Breast epithelium (tissue), 4 donors: ENCODE measurements at places on chromosomes 4 and X.

DNA sequence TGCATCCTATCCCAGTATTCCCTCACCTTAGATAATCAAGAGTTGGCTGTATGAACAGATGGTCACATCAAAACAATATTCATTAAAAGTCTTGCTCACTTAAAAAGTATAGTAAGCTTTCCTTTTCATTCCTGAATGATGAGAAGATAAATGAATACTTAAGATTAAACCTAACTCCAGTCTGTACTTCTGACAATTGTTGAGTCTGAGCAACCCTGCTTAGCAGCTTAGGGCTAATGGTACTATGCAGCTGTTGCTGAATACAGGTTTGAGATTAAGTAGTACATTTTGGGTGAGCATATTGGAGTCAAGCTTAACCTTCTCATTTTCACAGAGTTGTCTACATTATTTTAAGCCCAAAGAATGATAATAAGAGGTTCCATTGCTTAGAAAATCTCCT lies 121.7 kb upstream of the ETNPPL start:
- DNase-seq: no peak
- no peak overlapping the region for H3K27ac ChIP-seq
- H3K36me3 ChIP-seq: no peaks in the 10 kb centered on the region

GRCh38 chrX:13009273-13009672 lies 34.4 kb downstream of the TMSB4X start:
- peaks cover 53% of the 10 kb centered on the region for H3K27me3 ChIP-seq
- no peaks in the 10 kb centered on the region for H3K36me3 ChIP-seq
- no peak overlapping the region for H3K4me3 ChIP-seq
- no peaks in the 10 kb centered on the region for H3K4me1 ChIP-seq
- H3K27ac ChIP-seq: peak overlapping the region; percentile 18

GRCh38 chrX:31572360-31572759 lies 500.5 kb upstream of the FTHL17 start:
- H3K27me3 ChIP-seq: no peaks in the 10 kb centered on the region
- no peak overlapping the region for H3K27ac ChIP-seq
- H3K36me3 ChIP-seq: no peaks in the 10 kb centered on the region
- no peak for DNase-seq

GRCh38 chrX:154059231-154059630 lies 38.3 kb downstream of the MECP2 start:
- DNase-seq: no peak
- peaks cover 34% of the 10 kb centered on the region for H3K27me3 ChIP-seq
- H3K27ac ChIP-seq: no peak overlapping the region
- no peaks in the 10 kb centered on the region for H3K36me3 ChIP-seq
- H3K4me3 ChIP-seq: no peak overlapping the region

- no peak overlapping the region for H3K4me3 ChIP-seq
- H3K27me3 ChIP-seq: no peaks in the 10 kb centered on the region
- no peak overlapping the region for H3K27ac ChIP-seq
- H3K36me3 ChIP-seq: no peaks in the 10 kb centered on the region
- no peak for DNase-seq
Measured at GRCh38 chr4:122815248-122815647, 11.4 kb upstream of the FGF2 start.

DNA sequence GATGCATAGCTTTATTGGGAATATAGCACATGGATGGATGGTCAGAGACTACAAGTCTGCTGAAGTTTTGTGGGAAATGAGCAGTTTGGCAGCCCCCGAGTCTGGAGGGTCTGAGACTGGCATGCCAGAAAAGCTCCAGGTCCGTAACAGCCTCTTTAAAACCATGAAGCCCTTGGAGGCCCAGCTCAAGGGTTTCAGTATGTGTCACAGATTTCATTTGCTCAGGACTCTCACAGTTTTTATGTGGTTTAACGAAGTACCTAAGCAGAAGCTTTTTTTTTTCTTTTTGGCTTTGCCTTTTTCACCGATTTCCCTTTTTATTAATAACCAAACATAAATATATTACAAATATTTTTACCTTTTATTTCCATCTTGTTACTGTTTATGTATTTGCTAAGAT lies 30.6 kb upstream of the TMEM184C start:
- no peak for DNase-seq
- H3K4me3 ChIP-seq: no peak overlapping the region
- H3K27ac ChIP-seq: no peak overlapping the region
- H3K27me3 ChIP-seq: no peaks in the 10 kb centered on the region
- no peaks in the 10 kb centered on the region for H3K36me3 ChIP-seq
- no peaks in the 10 kb centered on the region for H3K4me1 ChIP-seq

GRCh38 chr4:164935363-164935762 lies 42.1 kb downstream of the TRIM61 start:
- no peaks in the 10 kb centered on the region for H3K4me1 ChIP-seq
- H3K36me3 ChIP-seq: no peaks in the 10 kb centered on the region
- H3K4me3 ChIP-seq: no peak overlapping the region
- no peak for DNase-seq
- no peaks in the 10 kb centered on the region for H3K27me3 ChIP-seq
- H3K27ac ChIP-seq: no peak overlapping the region

DNA sequence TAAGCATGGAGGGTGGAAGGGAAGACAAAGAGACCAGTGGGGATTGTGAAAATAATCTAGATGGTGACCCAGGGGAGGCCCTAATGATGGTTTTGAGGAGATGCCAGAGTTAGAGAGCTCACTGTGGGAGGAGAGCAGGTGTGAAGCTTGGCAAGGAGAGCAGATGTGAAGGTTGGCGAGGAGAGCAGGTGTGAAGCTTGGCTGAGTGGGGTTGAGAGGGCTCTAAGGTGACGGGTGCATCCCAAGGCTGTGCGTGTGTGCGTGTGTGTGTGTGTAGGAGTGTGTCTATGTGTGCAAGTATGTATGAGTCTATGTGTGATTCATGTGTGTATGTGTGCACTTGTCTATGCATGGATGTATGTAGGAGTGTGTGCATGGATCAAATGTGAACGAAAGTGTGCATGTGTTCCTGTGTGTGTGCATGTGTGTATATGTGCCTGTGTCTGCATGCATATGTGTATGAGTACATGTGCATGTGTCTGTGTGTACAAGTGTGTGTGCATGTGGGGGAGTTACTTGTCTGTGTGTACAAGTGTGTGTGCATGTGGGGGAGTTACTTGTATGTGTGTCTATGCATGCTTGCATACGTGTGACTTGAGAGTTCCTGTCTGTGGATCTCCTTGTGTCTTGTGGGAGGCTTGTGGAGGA lies 72.0 kb downstream of the EVC start:
- DNase-seq: no peak
- no peak overlapping the region for H3K4me3 ChIP-seq
- no peaks in the 10 kb centered on the region for H3K36me3 ChIP-seq
- H3K27me3 ChIP-seq: no peaks in the 10 kb centered on the region

- H3K4me3 ChIP-seq: no peak overlapping the region
- H3K27ac ChIP-seq: no peak overlapping the region
Measured at GRCh38 chrX:100090931-100091330, 319.1 kb downstream of the PCDH19 start.

GRCh38 chr4:86661006-86661405 lies 66.9 kb downstream of the PTPN13 start:
- no peak for DNase-seq
- no peaks in the 10 kb centered on the region for H3K4me1 ChIP-seq
- no peak overlapping the region for H3K4me3 ChIP-seq
- H3K36me3 ChIP-seq: no peaks in the 10 kb centered on the region
- no peak overlapping the region for H3K27ac ChIP-seq

DNA sequence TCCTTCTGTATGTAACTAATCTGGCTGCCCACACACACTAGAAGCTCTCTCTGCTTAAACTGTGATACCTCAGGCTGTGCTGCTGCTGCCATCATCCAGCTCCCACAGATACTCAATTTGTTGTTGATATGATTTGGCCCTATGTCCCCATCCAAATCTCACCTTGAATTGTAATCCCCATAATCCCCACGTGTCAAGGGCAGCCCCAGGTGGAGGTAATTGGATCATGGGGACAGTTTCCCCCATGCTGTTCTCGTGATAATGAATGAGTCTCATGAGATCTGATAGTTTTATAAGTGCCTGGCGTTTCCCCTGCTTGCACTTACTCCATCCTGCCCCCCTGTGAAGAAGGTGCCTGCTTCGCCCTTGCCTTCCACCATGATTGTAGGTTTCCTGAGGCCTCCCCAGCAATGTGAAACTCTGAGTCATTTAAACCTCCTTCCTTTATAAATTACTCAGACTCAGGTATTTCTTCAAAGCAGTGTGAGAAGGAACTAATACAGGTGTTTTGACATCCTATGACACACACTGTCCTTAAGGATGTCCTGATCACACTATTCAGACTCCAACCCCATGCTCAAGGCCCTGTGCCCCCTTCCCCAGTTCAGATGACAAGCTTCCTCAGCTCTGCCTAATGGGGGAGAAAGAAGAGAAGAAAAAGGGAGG lies 2.9 kb upstream of the ATOH1 start:
- no peak for DNase-seq
- peaks cover 15% of the 10 kb centered on the region for H3K4me1 ChIP-seq
- no peaks in the 10 kb centered on the region for H3K36me3 ChIP-seq
- H3K27me3 ChIP-seq: peaks cover 49% of the 10 kb centered on the region

DNA sequence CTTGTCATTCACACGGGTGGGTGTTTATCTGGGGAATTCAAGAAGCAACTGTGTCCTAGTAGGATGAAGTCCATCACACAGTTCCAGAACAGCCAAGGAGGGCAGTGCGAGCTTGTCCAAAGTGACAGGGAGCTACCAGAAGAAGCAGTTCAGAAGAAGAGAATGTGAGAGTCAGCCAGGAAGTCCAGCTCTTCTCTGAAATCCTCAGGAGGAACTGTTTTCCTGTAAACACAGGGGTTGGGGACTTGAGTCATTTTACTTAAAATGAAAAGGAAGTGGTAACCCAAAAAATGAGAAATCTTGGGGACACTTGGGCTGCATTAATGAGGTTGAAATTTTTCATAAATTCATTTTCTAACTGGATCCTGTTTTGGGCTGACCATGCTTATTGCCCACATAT lies 8.2 kb upstream of the TLR10 start:
- no peak overlapping the region for H3K27ac ChIP-seq
- H3K27me3 ChIP-seq: no peaks in the 10 kb centered on the region
- H3K4me3 ChIP-seq: no peak overlapping the region
- H3K36me3 ChIP-seq: no peaks in the 10 kb centered on the region
- DNase-seq: no peak

GRCh38 chr4:150387981-150388380 lies 194.0 kb upstream of the MAB21L2 start:
- DNase-seq: no peak
- no peaks in the 10 kb centered on the region for H3K4me1 ChIP-seq
- no peak overlapping the region for H3K27ac ChIP-seq
- no peaks in the 10 kb centered on the region for H3K27me3 ChIP-seq
- no peak overlapping the region for H3K4me3 ChIP-seq

DNA sequence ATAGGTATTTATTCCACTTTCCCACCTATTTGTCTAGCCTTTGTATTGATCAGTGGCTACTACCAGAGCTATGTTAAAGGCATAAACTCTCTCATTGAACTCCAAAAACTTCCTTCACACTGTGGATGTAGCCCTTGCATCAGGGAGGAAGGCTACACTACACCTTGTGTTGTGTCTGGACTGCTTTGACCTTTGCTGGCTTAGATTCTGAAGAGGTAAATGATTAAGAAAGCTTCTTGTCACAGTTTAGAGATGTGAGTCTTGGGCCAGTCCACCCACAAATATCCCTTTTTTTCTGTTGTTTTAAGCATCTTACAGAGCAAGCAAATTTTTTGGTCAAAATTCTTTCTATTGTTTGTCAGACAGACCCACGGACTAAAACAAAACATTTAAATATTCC lies 1.9 kb downstream of the ENPEP start:
- H3K27me3 ChIP-seq: no peaks in the 10 kb centered on the region
- no peak for DNase-seq
- H3K36me3 ChIP-seq: no peaks in the 10 kb centered on the region
- peak overlapping the region; percentile 44 for H3K27ac ChIP-seq
- H3K4me1 ChIP-seq: no peaks in the 10 kb centered on the region

- H3K4me1 ChIP-seq: no peaks in the 10 kb centered on the region
- no peak overlapping the region for H3K4me3 ChIP-seq
- no peak overlapping the region for H3K27ac ChIP-seq
- no peaks in the 10 kb centered on the region for H3K27me3 ChIP-seq
- no peaks in the 10 kb centered on the region for H3K36me3 ChIP-seq
Measured at GRCh38 chrX:113675278-113675677, 834.6 kb upstream of the AMOT start.

- no peaks in the 10 kb centered on the region for H3K36me3 ChIP-seq
- H3K27ac ChIP-seq: peak overlapping the region; percentile 70
- DNase-seq: no peak
- no peaks in the 10 kb centered on the region for H3K27me3 ChIP-seq
Measured at GRCh38 chr4:119726505-119726904, 97.9 kb upstream of the PDE5A start.
